ENCODE measurements at places on chromosomes 16 and 17. TPM values are rescaled to one million over a fixed set of nuclear protein-coding genes. Genes with fewer than 3 reads are reported as not detected.

ZPBP2 gene
- not detected for total RNA-seq

CES5A gene
- not detected for total RNA-seq

DNA sequence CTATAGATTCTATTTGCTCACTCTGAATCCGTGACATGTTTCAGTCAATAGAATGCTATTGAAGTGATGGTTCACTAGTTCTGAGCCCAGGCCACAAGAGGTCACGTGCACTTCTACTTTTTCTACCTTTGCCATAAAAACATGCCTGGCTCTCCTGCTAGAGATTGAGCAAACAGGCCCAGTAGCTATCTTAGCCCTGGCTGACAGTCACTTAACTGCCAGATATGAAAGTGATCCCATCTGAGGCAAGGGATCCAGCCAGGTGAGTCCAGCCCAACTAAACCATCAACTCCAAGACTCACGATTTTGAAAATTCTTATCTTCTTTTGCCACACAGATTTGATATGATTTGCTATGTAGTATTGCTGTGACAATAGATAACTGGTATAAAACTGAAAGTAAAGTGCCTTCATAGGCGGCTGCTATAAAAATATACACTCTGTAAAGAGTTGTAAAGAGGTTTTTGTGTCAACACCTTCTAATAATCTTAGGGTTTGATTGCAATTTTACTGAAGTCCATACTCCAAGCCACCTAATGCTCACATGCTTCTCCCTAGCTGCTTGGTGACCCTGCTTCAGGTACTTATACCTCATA, 937.7 kb upstream of the SOX9 start:
- H3K27ac ChIP-seq, result no peak overlapping the region
- no peak for DNase-seq
- H3K4me3 ChIP-seq, result no peak overlapping the region
- H3K4me1 ChIP-seq, result no peaks in the 10 kb centered on the region

DNA sequence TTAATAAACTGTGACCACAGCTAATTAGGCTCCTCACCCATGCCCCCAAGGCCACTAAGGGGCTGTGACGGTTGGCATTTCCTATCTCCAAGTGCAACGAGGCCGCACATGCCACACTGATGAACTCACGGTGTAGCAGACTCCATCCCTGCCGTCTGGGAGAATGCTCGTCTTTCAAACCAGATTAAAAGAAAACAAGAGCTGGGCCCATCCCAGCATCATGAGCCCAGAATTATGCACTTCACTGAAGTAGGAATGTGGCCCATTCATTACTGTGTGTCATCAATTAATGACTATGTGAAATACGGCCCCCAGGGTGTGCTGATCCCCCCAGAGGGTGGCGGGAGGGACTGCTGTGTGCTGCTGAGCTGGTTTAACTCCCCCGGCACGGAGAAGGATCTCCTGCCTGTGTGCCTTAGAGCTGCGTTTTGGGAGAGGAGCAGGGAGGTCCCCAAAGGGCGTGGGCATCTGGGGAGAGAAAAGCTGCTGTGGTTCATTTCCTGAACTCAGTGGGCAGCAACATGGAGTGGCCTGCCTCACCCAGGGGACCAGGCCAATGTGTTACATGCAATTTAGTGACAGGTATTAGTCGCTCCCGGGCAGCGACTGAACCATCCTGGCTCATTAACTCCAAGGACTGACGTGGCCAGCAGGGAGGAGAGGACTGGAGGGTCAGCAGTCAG, 194.5 kb downstream of the FOXL1 start:
- peaks cover 6% of the 10 kb centered on the region for H3K4me1 ChIP-seq
- DNase-seq, result no peak
- H3K36me3 ChIP-seq, result no peaks in the 10 kb centered on the region
- peak overlapping the region; percentile 30 for H3K27ac ChIP-seq
- no peak overlapping the region for H3K4me3 ChIP-seq

Data from endothelial cell (in vitro differentiated cells).